ENCODE measurements at places on chromosomes 7 and 10. TPM values are rescaled to one million over a fixed set of nuclear protein-coding genes. Genes with fewer than 3 reads are reported as not detected.

PTF1A gene
- total RNA-seq, result not detected

NPSR1 gene
- total RNA-seq, result not detected

SPOCK2 gene
- total RNA-seq, result 0.58 TPM

TMEM243 gene
- 24.9 TPM for total RNA-seq

ABCA13 gene
- 0.06 TPM for total RNA-seq

PURB gene
- 14.5 TPM for total RNA-seq

CCL24 gene
- total RNA-seq, result not detected

THSD7A gene
- 1.8 TPM for total RNA-seq

GIMAP1 gene
- not detected for total RNA-seq

MBL2 gene
- not detected for total RNA-seq

CSGALNACT2 gene
- total RNA-seq, result 12.2 TPM

NEUROG3 gene
- not detected for total RNA-seq

ZNF33B gene
- 5.9 TPM for total RNA-seq

ALKBH4 gene
- 10.9 TPM for total RNA-seq

PCBD1 gene
- 212 TPM for total RNA-seq

ANKRD30A gene
- total RNA-seq, result 0.51 TPM

AUTS2 gene
- 5.2 TPM for total RNA-seq

All from A549 treated with dexamethasone at 1 μM for 4 hours (cell line).